NCI-H2081 treated with DMSO at 0.1 percent for 48 hours (cell line): ENCODE measurements at places on chromosomes 16 and 17.

GRCh38 chr17:51479303-51479702, 219.0 kb downstream of the UTP18 start:
- no peak for DNase-seq

- no peak for DNase-seq
Observed at GRCh38 chr16:82379551-82379950, 209.5 kb upstream of the MPHOSPH6 start.

DNA sequence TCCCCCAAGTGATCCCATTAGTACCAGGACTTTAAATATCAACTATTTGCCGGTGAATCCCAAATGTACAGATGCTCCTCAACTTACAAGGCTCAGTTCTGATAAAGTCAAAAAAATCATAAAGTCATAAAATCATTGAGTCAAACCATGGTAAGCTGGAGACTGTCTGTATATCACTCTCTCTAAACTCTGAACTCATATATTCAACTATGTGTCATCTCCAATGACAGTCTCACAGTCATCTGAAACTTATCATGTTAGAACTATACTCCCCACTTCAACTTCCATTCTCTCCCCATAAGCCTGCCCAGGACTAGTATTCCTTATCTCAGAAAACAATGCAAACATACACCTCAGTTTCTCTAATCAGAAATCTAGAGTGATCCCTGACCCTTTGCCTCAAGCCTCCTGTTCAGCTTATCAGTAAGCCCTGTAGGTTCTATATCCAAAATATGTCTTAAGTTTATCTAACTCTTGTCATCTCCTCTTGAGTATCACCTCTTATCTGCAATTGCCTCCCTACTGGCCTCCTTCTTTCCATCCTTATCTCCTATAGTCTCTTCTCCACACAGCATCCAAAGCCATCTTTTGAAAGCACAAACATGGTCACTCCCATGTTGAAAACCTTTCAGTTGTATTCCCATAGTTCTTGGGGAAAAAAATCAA, 55.0 kb downstream of the SSH2 start:
- no peak for DNase-seq

DNA sequence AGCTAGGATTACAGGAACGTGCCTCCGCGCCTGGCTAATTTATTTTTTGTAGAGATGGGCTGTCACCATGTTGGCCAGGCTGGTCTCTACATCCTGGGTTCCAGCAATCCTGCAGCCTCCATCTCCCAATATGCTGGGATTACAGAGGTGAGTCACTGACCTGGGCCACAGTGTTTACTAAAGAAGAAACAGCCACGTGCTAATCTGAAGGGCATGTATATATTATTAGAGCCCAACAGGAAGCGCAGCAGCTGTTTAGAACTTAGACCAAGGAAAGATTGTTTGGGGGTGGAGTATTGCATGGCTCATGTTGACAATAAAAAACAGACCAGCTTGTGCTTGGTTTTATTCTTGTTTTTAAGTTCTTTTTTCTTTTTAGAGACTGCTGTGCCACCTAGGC, 60.2 kb downstream of the HAPSTR1 start:
- DNase-seq: no peak

DNA sequence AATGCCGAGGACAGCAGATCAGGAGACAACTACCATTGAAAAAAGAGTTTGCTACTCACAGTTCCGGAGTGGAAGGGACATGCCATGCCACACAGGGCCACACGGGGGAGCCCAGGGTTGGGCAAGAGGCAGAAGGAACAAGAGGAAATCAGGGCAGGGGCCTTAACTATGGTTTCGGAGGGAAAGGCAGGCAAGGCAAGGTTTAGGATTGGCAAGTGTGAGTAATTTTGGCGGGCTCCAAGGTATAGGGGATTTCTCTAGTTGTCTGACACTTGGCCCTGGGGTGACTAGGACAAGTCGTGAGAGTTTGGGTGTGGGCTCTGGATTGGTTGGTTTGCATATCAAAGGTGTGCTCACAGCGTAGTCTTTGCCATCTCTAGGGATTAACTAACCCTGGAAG, 27.0 kb upstream of the NTN1 start:
- DNase-seq: no peak

DNA sequence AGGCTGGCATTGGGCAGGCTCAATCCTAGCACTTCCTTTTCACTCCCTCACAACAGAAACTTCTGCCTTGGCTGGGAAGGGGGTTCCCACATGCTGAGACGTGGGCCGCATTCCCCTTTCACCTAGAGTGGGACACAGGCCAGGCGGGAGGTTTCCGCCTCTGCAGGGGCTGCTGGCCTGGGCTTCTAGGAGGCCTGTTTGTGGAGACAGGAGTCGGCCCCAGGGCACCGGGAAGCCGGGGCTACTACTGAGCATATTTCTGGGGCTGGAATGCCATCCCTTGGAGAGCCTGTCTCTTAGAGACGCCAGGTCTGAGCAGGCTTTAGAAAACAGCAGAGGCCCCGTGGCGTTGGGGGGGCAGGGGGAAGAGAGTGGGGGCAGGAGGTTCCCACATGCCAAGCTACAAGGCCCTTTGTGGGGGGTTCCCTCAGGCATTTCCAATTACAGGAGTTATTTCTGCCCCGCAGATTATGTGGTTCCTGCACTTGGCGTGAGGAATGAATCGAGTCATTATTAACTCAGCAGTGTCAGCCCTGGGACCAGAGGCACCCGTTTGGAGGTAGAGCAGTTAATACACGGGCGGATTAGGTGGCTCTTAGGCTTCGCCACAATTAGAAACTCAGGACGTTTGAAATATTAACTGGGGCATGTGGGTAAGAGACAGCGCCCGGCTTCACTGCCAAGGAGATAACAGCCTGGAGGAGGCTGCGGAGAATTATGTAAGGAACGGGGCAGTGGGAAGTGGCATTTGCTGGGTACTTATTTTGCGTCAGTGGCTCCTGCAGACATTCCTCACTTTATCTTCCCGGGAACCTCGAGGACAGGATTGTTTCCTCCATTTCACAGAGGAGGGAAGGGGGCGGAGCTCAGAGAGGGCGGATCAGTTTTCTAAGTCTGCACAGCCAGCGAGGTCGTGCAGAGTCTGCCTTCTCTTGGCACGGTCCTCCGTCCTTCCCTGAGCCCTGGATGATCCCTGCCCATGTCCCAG, 162.5 kb downstream of the MAF start:
- DNase-seq: no peak

DNA sequence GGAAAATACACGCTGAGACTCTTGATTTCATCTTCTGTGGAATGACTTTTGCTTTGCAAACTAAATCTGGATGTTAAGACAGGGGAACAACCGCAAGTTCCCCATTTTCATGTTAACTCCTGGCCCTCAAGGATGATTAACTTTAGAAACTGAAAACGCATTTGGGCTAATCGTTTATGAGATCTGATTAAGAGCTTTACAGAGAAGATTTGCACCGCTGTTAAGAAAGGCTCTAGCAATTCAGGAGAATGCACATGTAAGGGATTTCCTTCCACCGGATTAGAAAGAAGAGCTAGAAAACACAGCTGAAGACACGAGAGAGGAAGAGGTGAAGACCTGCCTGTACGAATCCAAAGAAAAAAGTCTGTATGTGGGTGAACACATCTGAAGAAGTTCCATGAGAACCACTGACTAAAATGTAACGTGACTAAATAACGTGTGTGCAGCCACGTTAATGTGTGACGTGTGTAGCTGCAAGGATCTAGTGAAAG, 106.4 kb downstream of the YPEL2 start:
- no peak for DNase-seq

- no peak for DNase-seq
Observed at GRCh38 chr16:88010968-88011483, 59.8 kb downstream of the BANP start.

DNA sequence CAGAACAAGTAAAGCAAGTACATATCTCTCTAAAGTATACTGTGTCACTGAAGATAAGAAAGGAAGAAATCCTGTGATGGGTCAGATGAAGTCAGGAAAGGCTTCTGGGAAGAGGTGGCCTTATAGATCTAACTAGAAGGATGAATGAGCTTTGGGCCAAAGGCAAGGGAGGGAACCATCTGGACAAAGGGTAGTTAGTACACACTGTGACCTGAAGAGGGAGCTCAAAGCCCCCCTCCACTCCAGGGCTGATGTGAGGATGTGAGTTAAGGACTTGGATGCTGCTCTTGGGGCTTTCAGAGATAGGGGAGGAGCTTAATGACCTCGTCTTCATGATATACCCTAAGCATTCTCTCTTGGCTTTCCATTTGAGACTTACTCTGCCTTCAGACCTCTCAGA, 185.3 kb upstream of the CACNG3 start:
- no peak for DNase-seq

DNA sequence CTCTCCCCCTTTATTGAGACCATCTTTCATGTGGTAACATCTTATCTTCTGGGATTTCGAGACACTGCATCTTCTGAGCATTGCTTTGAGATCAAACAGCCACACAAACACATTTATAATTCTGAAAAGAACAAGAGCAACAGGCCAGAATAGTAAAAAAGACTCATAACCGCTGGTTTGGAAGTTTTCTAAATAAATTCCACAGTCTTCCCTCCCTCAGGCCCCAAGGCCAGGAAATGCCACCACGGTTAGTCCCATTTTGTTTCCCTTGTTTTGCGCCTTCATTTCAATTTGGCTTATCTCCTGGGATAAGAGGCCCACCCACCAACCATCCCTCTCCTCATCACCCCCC, 25.3 kb downstream of the LITAF start:
- no peak for DNase-seq

DNA sequence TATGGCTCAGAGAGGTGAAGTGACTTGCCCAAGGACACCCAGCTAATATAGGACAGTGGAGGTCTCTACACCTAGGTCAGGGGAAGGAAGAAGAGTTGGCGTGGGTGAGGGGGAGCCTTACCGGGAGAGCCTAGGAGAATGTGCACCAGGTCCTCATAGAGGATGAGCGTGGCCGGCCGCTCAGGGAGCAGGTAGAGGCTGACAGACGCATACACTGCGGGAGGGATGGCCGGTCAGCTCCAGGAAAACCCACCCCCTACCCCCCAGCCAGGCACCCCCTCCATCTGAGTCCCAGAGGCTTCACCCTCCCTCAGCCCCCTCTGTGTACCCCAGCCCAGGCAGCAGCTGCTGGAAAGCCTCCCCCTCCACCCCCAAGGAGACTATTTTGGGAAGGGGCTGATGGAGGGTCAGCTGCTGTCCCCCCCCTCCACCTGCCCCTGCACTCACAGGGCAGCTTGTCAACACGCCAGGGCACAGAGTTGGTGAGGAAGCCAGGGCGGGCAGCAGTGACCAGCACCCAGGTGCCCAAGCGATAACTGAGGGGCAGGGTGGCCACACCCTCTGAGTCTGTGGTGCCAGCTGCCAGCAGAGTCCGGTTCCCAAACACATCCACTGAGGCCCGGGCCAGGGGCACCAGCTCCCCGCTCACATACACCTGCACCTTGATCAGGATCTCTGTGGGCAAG, 4.1 kb downstream of the FAM171A2 start:
- no peak for DNase-seq

- no peak for DNase-seq
Observed at GRCh38 chr16:3068487-3068886, 3.0 kb downstream of the IL32 start.

DNA sequence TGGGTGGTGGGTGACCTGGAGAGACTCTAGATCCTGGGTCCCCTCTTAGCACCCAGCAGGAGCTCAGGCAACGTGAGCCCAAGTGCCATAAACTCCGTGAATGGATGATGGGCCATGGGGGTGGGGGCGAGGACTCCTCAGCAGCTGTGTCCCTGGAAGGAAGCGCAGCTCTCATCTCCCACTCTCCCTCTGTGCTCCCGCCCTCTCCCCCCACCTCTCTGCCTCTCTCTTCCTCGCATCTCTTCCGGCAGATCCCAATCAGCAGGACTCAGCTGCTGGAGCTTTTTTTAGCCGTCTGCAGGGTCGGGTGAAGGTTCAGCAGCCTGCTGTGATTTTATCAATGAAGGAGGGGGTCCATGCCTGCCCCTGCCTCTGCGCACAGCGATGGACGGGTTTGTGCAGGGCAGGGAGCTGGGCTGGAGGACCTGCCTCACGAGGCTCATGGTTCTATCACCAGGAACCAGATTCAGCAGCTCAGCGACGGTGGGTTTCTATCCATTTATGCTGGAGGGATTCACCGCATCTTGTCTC, 8.3 kb downstream of the CCR7 start:
- no peak for DNase-seq

DNA sequence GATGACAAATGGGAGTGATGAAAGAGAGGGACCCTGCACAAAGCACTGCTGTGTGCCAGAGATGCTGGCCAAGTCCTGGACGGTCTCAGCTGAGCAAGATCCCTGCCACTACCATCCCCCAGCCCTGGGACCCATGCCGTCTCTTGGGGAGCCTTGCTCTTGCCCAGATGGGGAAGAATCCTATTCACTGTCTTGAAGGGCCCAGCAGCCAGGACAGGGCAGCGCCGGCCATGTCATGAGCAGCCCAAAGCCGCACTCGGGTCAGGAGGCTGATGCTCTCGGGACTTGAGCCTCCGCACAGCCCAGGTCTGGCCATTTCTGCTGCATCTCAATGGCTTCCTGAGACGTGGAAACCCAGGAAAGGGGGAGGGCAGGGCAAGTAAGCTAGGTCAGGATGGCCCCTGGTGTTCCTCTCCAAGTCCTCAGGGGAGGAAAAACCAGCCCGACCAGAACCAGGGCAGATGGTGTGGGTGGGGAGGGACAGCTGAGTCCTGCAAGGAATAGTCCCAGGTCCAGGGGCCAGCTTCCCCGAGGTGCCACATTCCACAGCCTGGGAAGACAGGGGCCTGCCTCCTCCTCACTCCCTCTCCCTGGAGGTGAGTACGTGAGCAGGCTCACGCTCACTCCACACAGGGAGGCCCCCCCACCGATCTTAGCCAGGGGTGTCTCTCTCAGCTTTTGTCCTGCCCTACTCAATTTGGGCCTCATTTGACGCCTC, 7.8 kb upstream of the KRT19 start:
- DNase-seq: no peak

DNA sequence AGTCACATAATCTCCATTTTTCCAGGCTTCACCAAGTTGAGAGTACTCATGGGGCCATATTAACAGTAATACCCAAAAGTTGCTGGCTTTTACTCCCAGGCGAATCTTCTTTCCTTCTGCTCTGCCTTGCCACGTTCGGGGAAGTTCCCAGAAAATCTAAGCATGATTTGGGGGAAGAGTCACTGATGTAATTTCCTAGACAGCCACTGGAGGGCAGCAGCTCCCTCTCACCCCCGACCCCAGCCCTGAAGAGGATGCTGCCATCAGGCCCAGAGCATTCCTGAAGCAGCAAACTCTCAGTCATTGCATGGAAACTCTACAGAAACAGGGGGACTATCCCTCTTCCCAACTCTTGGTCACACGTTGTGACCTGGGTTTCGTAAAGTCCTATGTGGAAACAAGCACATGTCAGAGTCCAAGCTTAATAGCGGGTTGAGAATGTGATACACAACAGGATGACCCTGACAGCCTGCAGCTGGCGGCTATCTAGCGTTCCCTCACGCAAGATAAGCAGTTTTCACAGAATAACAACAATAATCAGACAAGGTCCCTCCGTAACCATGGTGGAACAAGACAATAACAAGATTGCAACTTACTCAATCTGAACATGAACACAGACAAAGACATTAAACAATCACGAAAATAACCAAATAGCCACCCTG, 43.8 kb upstream of the DHX40 start:
- DNase-seq: no peak

GRCh38 chr16:81455006-81455405, 10.4 kb downstream of the CMIP start:
- DNase-seq: no peak

- no peak for DNase-seq
Observed at GRCh38 chr16:88701581-88702370, 4.4 kb downstream of the RNF166 start.
